ENCODE measurements at places on chromosomes 2 and 18. TPM values are rescaled to one million over a fixed set of nuclear protein-coding genes. Genes with fewer than 3 reads are reported as not detected.

- DNase-seq = no peak
These were observed 136.1 kb upstream of the NRP2 start for GRCh38 chr2:205545971-205546816.

DNA sequence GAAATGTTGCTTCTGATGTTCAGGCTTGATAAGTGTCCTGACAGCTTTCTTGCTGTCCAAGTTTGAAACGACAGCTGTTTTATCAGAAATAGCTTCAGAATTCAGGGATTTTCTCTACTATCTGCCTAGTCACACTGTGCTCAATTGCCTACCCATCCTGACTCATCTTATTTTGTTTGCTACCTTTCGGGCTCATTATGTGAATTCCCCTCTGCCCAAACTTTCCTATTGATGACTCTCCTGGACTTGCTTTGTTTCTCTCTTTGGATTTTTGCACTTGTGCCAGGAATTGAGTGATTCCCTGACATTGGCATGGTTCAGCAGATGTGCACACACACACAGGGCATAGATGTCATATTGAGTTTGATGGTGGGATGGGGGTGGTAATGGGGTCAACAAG lies 1052.6 kb upstream of the PIK3C3 start:
- no peak for DNase-seq

GRCh38 chr2:100977511-100977910 lies 24.6 kb upstream of the RPL31 start:
- no peak for DNase-seq

DNA sequence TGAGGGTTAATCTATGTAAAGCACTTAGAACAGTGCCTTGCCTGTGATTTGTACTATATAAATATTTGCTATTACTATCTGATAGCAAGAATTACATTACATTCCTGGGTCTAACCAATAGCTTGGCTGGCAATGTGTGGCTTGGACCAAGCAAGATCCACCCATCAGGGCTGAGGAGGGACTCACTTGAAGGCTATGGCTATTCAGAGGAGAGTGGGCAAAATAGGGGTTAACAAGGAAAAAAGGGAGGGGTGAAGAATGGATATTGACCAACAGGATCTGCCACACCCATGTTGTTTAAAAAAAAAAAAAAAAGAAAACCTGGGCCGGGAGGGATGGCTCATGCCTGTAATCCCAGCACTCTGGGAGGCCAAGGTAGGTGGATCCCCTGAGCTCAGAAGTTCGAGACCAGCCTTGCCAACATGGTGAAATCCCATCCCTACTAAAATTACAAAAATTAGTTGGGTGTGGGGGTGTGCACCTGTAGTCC lies 20.0 kb upstream of the TMBIM1 start:
- peak; percentile 58 for DNase-seq

DNA sequence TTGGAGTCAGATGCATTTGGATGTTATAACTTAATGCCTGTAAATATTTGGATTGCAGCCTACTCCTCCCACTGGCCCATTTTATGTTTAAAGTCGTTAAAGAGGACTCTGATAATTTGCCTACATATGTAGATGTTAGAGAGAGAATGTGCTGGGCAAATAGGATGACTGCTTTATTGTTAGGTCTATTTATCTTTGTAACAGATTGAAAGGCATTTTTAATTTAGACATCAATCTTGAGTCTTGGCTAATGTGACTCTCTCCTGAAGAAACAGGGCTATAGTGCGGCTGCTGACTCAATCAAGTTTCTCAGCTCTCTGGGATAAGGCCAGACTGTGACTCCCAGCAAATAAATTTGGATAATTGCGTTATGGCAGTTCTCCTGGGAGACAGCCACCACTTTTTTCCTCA lies 1101.4 kb downstream of the CBLN2 start:
- no peak for DNase-seq

- no peak for DNase-seq
These were observed 50.3 kb downstream of the DTNA start for GRCh38 chr18:34760444-34760843.

DNA sequence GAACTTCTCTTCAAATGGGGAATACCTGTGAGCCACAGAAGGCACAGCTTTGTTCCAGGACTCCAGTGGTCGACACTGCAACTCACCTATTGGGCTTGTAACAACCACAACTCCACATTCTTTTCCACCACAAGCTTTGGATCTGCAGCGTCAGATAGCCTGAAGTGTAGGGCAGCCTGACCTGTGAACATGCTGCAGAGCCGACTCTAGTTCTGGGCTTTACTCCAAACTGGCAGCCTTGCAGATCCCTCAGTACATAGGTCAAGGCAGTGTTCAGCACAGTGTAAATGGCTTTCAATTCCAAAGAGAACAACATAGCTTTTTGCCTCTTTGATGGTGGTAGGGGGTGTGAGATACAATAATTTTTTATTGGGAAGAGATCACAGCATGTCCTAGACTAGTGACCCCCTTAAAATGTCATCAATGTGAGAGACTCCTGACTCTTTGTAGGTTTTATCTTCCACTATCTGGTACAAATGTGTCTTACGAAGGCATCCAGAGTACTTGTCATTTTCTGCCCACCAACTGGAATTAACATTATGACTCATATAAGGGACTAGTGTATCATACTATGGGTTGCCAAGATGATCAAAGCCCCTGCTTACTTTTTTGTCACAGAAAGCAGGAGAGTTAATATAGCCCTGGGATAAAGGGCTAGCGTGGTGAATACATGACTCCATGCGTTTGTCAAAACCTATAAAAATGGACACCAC lies 149.8 kb downstream of the COPS8 start:
- peak; percentile 21 for DNase-seq

- no peak for DNase-seq
These were observed 40.5 kb downstream of the ARHGEF4 start for GRCh38 chr2:130877258-130877657.

DNA sequence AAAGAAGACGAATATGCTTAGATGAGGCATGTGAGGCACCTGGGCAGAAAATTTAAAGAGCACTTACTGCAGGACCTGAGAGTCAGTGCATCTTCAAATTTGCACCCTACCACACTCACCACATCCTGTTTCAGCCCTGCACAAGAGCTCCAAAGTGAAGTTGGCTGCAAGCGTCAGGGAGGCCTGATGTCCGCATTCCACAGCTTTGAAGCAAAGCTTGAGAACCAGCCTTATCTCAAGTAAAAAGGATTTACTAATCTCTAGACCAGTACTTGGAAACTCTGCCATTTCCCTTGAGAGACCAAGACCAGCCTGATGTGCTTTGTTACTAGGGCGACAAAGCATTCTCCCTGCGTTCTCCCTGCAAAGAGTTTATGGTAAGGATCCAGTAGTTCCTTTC lies 3.4 kb upstream of the ASNSD1 start:
- DNase-seq = no peak

GRCh38 chr2:84969511-84970209 lies 1.3 kb upstream of the KCMF1 start:
- DNase-seq = no peak

DNA sequence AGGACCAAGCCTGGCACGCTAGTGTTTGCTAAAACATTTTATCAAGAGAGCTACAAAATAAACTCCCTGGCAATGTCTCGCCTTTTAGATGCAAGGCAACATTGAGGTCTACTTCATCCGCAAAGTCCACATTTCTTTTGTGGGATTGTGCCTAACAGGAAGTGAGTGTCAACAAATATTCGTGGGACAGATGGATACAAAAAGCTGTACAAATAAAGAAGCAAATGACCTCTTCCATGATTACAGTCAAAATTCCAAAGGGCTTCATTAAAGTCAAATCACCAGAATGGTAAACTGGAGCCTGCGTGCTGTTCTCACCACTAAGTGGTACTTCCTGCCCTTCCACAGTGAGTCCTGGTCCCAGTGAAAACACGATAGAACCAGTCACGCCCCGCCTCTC lies 40.4 kb downstream of the L3MBTL4 start:
- no peak for DNase-seq

DNA sequence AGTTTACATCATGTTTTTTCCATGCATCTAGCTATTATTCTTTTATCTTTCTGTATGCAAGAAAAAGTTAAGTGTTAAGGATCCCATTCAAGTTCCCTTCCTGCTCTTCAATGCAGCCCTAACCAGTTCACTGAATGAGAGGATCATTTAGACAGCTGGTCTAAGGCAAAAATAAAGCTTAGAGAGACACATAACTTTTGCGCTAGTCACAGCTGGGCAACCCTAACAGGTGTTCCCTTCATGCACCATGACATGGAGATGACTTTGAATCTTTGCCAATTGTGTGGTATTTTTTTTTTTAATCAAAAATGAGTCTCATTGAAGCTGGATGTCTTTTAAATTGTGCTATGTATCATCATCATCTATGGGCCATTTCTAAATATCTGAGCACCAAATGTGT lies 393.8 kb upstream of the CYRIA start:
- DNase-seq = no peak

DNA sequence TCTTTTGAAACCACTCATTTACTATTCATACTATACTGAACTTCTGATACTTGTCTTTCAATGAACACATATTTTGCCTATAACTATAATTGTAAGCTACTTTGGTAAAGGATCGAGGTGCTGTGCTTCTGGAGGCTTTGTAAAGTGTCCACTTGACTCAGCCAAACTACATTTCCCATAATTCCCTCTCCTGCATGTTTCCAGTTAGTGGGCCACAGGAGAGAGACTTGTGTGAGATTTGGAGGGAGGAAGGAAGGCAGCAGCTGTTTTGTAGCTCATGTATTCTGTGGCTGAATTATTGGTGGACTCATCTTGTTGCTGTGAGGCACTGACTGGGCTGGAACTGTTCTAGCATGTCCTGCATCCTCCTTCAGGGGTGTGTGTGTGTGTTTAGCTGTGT lies 328.8 kb downstream of the ARL6IP6 start:
- no peak for DNase-seq

- DNase-seq = no peak
These were observed 36.9 kb downstream of the MBP start for GRCh38 chr18:77095391-77096371.

DNA sequence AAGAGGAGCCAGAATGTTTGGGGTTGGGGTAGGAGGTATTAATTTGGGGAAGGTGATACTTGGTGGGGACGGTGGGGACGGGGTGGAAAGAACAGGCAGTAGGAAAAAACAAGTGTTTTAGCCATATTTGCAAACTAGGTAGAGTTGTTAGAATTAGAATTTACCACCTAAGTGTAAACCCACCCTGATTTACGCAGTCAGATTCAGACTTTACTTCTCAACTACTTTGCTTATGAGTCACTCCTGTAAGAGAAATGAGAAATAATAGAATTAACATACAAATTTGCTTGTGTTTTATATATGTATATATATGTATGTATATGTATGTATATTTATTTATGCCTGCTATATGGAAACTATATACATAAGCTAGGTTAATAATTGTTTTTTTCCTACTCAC lies 1168.2 kb upstream of the ZEB2 start:
- no peak for DNase-seq

- no peak for DNase-seq
These were observed 961 bp downstream of the GEN1 start for GRCh38 chr2:17754773-17755425.

DNA sequence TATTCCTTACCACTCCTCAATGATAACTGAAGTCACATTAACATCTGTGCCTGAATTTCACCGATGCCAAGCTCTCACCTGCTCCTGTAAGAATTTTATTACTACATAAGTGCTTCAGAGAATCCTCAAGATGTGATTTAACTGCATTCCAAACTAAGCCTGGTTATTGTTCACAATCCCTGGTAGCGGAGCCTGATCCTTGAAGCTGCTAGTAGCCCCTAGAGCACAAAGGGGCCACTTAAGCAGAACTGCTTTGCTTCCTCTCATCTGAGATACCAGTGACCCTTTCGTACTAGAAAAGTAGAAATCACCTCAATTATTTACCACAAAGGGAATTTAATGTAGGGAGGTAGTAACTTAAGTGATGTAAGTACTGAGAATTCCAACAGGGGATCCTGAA lies 529.6 kb downstream of the CPS1 start:
- DNase-seq = no peak

DNA sequence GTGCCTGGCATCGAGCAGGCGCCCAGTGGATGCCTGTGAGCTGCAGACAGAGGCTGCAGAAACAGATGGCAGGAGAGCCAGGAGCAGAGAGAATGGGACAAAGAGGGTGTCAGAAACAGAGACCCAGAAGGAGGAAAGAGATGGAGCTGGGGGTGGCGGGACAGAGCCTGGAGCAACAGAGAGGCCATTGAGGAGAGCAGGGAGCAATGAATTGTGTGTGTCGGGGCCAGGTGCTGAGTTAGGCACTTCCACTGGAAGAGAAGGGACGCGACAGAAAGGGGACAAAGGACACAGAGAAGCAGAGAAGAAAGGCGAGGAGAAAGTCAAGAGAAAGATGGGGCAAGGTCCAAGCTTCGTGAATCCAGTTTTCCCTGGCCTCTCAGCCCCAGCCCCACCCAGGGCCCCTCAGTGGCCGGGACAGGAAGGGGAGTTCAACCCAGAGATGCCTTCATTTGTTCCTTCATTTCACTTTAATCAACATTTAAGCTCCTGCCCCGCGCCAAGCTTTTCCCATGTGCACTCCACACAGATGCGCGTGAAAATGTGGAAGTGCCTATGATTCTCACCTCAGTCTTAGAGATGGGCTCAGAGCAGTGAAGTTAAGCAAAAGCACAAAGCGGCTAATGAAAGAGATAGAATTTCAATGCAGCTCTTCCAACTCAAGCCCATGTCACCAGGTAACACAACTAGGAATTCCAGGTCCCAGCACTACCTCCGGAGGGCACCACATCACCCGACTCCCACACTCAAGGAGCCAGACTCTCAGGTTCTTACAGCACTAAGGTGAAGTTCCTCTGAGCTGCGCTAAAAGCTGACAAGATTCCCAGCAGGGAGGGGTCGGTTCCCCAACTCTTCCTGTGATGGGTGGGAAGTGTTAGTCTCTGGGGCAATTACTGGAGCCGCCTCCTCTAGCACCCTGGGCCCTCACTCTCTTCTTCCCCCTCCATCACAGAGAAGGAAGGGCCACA lies 55.1 kb downstream of the TNS1 start:
- DNase-seq = no peak

- peak; percentile 61 for DNase-seq
These were observed 123.1 kb downstream of the OSR1 start for GRCh38 chr2:19235308-19235707.

DNA sequence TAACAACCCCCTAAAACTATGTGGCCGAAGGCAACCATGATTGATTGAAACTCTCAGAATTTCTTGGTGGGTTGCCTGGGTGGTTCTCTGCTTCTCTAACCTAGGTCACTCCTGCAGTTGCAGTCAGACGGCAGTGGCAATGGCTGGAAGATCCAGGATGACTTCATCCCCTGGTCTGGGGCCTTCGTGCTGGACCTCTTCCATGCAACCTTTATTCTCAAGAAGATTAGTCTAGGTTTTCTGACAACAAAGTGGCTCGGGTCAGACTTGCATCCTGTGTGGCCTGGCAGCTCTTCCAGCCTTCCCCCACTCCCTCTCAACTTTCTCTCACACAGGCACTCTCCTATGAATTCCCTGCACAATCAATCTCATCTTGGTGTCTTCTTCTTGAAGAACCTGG lies 76.4 kb downstream of the METTL4 start:
- no peak for DNase-seq

Gene FABP1
- not detected for total RNA-seq

Gene ADI1
- total RNA-seq = 72.2 TPM

Gene LIPG
- 30.9 TPM for total RNA-seq

Gene CYP27C1
- 0.94 TPM for total RNA-seq

Gene ERICH2
- 2.0 TPM for total RNA-seq

Gene NETO1
- total RNA-seq = not detected

Gene FEV
- total RNA-seq = not detected

All from PC-9 (cell line).